ENCODE measurements at places on chromosomes 6 and 20.

GRCh38 chr20:50124496-50124895, 11.5 kb upstream of the UBE2V1 start:
- DNase-seq = no peak

DNA sequence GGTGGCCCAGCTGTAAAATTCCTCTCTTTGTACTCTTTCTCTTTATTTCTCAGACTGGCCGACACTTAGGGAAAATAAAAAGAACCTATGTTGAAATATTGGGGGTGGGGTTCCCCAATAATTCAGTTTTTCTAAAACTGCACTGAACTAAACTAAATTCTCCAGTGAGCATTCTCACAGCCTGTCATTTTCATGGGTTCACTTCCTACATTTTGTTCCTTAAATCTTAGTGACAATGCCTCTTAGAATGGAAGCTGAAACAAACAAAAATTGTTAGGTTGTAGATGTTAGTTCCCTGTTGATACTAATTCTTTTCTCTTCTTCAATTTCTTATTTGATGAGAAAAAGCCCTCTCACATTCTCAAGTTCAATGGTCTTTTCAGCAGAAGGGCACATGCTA, 35.8 kb upstream of the IFNGR1 start:
- no peak for DNase-seq

GRCh38 chr6:3231247-3232016, 4.0 kb upstream of the TUBB2B start:
- DNase-seq = no peak

GRCh38 chr6:12962529-12962928, 246.0 kb downstream of the PHACTR1 start:
- DNase-seq = no peak

GRCh38 chr6:113971741-113972140, 793 bp upstream of the HDAC2 start:
- DNase-seq = no peak

GRCh38 chr6:145848541-145848940, 33.9 kb upstream of the FBXO30 start:
- no peak for DNase-seq

DNA sequence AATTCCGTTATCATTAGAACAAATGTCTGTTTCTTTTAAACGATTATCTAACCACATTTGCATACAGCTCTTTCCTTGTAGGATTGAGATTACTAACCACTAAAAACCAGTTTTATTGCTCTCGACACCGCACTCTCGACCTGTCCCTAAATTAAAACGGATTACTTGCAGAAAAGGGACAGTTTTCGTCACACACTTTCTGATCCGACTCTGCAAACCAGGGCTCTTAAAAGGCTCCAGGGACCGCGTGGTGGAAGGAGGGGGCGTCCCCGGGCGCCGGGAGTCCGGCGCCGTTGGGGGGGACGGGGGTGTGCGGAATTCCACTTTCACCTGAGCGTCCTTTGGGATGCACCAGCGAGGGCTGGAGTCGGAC, 731 bp downstream of the MAK start:
- no peak for DNase-seq

- no peak for DNase-seq
Observed at GRCh38 chr6:35046103-35046502, 95.0 kb downstream of the TCP11 start.

Measured in T follicular helper cell (primary cell).